ENCODE measurements at places on chromosomes 12 and 14. TPM values are rescaled to one million over a fixed set of nuclear protein-coding genes. Genes with fewer than 3 reads are reported as not detected.

DNA sequence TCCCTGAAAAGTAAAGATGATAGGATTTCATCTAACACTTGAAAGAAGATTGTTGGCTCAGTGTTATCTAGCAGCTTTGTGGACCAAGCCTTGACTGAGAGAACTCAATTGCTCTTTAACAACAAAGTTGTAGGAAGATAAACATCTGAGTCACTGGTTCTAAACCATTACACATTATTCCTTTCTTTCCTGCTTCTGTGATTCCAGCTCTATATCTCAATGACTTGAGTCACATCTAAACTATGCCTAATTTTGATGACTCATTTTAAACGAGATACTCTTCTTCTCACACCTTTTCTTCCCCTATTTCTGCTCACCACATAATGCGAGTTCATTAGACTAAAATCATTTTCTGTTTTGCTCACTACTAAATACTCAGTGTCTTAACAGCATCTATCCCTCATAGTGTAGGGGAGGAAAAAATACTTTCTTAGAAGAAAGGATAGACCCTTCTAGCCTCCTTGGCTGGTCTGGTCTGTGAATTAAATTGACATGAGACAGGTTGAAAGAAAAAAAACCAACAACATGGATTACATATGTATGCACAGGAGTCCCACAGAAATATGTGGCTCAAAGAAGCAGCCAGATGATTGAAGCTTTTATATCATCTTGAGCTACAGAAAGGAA is 201.4 kb downstream of the C12orf50 start:
- H3K27ac ChIP-seq = no peak overlapping the region

DNA sequence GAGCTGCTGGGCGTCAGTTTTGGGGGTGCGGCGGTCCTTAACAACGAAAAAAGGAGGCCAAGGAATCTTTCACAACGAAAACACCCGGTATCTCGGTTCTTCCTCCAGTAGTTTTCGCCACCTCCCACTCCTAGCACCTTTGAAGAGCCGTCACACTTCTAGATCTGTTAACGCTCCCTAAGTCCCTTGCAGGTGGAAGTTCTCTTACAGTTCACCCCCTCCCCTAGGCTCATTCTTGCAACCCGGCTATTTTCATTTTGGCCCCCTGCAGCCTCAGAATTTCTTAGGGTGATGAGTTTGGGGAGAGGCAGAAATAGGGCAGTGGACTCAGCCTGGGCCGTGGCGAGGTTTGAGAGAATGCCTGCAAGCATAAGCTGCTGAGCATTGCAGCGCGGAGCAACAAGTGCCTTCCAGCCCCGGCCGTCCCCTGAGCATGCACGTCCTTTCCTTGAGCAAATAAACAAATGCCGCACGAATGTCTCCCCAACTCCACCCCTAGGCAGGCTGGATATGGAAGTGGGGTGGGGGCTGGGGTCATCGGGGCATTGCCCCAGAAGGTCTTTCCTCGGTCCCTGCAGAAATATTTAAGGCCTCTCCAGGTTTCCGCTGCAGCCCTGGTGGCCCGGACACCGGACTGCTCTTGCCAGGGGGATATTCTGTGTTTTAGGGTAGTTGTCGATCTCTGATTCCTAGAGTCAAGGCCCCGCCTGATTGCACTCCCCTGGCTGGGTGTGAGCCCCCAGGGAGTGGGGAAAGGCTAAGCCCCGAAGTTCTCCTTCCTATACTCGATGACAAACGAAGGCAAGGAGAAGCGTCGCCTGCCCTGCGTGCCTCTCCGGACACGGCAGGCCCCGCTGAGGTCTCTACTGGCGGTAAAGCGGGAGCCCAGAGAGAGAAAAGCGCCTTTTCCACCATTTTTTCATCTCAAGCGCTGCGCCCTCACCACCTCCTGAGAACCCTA is 1.6 kb downstream of the RFX4 start:
- H3K36me3 ChIP-seq = no peaks in the 10 kb centered on the region
- peaks cover 55% of the 10 kb centered on the region for H3K27me3 ChIP-seq
- H3K27ac ChIP-seq = no peak overlapping the region
- no peak overlapping the region for H3K4me3 ChIP-seq
- no peak for DNase-seq

DNA sequence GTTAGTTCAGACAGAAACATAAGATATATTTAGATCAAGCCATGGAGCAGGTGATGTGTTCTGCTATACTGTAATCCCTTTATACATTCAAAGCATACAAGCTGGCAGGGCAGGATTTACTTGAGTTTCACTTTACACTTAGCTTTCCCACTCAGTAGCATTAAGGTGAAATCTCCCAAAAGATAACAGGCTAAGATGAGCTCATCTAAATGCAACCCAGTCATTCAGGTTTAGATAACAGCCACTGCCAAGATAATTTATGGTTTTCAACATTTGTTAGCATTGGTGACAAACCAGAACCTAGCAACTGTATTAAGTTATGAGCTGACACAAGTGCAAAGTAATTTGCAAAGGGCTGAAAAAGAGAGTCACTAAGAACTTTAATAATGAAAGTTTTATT is 925.1 kb upstream of the ATXN7L3B start:
- H3K36me3 ChIP-seq = no peaks in the 10 kb centered on the region
- no peaks in the 10 kb centered on the region for H3K27me3 ChIP-seq
- no peaks in the 10 kb centered on the region for H3K4me1 ChIP-seq
- no peak overlapping the region for H3K4me3 ChIP-seq
- H3K27ac ChIP-seq = no peak overlapping the region

DNA sequence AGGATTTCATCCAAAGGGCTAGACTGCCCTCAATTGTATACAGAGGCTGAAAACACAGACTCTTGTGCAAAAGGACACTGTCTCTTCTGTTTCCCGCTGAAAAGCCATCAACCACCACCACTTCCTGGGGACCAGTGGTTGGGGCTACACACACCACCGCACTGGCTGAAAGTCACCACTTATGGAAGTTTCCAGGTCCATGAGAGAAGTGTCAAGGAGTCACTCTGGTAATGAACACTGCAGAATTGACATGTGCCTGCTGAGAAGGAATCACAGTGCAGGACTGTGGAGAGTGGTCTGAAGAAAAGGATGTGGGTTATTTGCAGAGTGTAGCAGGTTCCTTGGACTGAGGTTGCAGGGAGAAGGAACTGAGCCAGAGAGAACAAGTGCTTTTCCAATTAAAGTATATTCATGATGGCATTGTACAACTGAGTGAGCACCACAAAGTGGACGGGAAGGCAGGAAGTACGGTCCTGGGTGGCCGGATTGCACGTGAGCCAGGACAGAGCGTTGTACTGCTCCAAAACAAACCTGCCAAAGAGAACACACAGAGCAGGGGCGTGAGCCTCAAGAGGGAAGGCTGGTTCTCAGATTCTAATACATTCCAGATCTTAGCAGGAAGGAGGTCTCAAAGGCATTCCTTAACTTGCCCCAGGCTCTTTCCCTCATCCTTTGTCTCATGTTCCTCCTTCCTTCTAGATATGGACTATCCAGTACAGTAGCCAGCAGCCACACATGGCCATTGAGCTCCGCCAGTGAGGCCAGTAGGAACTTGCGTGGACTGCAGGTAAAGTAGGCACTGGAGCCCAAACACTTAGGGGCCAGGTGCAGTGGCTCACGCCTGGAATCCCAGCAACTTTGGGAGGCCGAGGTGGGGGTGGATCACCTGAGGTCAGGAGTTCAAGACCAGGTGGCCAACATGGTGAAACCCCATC is 316.4 kb downstream of the MED13L start:
- no peak for DNase-seq
- H3K27me3 ChIP-seq = no peaks in the 10 kb centered on the region
- H3K27ac ChIP-seq = no peak overlapping the region
- H3K36me3 ChIP-seq = peaks cover 28% of the 10 kb centered on the region
- H3K4me1 ChIP-seq = 0 out of 2 replicates have a peak, but pooled peaks cover 3% of the 10 kb centered on the region

Gene LALBA
- not detected for total RNA-seq

Gene AQP2
- total RNA-seq = 0.36 TPM
